ENCODE measurements at places on chromosomes 5 and 9.

GRCh38 chr9:92151691-92152393, 36.6 kb upstream of the SPTLC1 start:
- no peak for DNase-seq

GRCh38 chr9:14340994-14341393, 27.1 kb upstream of the NFIB start:
- no peak for DNase-seq

- no peak for DNase-seq
These were observed 489.9 kb downstream of the PSAT1 start for GRCh38 chr9:78786794-78787193.

DNA sequence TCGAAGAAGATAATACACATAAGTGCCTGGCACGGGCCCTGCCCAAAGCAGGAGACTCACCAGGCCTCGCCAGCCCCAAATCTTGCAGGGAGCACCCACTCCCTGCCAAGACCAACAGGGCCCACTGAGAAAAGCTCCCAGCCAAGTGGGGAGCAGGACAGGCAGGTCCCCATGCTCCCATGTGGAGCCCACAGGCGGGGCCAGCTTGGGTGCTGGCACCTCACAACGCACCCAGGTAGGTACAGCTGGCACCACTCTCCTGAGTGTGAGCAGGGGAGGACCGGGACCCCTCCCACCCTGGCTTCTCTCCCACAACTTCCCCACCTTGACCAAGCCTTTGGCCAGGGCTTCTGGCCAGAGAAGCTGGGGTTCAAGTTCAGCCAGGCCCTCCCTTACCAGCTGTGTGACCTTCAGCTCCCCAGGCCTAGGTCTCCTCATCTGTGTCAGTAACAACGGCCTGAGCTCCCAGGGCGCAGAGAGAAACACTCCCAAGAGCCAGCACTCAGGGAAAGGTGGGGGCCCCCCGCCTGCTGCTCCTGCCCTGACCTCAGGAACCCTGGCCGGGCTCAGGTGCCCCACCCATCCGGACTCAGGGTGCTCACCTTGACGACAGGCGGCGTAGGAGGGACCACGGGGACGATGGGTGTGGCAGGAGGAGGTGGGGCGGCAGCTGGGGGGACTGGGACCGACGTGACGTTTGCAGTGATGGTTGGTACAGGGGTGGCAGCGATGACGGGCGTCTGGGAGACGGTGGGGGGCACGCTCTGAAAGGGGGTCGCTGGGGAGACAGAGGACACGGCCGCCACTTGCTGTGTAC, 17.8 kb downstream of the BRD3 start:
- no peak for DNase-seq

- no peak for DNase-seq
These were observed 147.2 kb upstream of the LHFPL2 start for GRCh38 chr5:78795757-78796156.

DNA sequence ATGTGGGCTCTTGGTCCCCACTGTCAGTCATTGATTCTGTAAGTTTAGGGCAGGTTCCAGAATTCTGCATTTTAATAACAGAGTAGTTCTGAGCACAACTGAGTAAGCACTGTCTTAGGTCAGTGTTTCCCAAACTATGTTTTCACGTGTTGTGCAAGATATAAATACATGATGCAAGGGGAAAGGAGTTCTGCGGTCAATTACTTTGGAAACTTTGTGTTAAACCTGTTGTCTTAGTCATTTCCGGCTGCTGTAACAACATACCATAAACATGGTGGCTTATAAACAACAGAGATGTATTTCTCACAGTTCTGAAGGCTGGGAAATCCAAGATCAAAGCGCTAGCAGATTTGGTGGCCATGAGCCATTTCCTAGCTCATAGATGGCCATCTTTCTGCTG, 69.8 kb downstream of the EQTN start:
- peak; percentile 6 for DNase-seq

- no peak for DNase-seq
These were observed 319.6 kb upstream of the CLINT1 start for GRCh38 chr5:158178535-158178934.

GRCh38 chr5:139186261-139186660, 11.9 kb downstream of the SIL1 start:
- no peak for DNase-seq

GRCh38 chr9:70987986-70988385, 133.4 kb downstream of the TRPM3 start:
- no peak for DNase-seq

DNA sequence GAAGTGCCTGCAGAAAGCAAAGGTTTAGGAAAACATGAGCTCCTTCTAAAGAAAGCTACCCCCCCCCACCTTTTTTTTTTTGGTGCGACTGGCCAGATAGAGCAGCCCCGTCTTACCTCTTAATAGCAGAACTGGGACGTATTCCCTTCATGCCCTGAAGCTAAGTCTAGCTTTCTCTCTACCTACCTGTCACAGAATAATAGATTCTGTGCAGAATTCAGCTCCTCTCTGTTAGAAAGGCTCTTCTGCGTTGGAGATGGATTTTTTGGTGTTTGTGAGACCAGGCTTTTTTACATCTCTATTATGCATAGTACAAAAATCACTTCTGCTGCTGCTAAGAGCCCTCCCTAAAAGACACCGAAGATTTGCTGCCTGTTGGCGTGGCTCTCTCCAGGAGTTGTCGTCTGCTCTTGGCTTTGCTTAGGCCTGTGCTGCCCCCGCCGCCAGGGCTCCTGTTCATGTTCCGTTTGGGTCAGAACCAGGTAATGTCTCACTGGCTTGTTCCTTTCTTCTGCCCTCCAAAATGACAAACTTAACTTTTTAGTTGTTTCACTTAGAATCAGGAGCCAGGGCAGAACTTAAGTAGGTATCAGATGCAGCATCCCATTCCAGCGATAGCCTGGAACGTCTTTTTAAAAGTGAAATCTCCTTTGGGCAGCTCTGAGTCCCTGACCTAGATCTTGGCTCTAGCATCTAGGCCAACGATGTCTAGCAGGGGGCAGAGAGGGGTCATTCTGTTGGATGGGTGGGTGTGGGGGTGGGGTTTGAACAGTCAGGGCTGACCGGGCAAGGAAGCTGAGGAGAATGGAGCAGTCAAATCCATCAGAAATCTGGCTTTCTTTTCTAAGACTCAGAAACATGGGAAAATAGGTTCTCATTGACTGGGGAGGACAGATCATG, 2.5 kb downstream of the TRIO start:
- DNase-seq, result no peak

DNA sequence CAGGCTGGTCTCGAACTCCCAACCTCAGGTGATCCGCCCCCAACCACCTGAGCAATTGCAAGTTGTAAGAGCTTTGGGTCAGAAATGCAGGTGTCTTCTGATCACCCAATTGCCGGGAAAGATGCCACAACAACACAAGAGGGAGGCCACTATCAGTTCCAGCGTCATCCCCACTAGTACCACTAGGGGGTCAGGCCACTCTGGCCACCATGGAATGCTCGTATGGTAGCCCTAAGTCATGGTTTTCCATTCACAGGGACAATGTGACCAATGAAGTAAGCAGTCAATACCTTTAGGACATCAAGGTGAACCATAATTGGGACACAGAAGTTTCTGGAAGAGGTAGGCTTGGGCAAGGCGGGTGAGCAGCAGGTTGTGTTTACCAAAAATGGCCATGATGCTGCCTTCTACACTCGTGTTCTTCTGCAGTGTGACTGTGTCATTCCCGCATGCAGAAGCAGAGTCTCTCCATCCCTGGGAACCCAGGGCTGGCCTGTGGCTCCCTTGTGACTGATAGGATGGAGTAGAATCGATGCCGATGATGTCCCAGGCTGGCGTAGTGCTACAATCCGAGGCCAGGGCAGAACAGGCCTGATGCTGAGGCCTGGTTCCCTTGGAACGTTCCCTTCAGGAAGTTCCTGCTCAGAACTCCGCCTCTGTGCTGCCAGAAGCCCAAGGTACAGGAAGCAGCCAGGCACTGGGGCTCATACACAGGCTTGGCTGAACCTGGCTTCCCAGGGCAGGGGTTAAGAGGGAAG, 42.2 kb upstream of the ANKRD33B start:
- no peak for DNase-seq

DNA sequence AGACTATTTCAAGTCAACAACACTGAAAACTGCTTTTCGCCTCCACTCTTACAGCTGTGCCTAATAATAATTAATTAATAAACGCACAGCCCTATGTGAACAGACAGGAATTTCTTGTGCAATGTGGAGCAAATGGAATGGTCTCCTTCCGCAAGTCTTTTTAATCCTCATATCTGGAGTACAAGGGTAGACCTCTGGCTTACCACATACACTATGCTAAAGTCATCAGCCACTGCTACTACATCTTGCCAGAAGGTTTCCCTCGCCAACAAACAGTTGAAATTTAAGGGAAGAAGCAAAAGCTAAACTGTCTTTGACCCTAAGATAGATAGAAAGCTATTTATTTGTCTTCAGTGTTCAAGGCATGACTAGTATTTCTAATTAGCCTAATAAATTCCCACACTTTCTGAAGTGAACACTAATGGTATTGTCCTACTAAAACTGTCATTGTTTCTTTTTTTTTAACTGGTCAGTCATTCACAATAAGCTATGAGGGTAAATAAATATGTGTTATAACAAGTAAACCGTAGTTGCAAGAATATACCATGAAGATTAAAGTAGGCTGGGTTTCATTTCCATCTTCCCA, 63.9 kb downstream of the GOLPH3 start:
- DNase-seq, result no peak

- DNase-seq, result no peak
These were observed 131.4 kb downstream of the CCDC192 start for GRCh38 chr5:127834554-127834953.

GRCh38 chr5:124961521-124961920, 215.1 kb upstream of the ZNF608 start:
- DNase-seq, result no peak

DNA sequence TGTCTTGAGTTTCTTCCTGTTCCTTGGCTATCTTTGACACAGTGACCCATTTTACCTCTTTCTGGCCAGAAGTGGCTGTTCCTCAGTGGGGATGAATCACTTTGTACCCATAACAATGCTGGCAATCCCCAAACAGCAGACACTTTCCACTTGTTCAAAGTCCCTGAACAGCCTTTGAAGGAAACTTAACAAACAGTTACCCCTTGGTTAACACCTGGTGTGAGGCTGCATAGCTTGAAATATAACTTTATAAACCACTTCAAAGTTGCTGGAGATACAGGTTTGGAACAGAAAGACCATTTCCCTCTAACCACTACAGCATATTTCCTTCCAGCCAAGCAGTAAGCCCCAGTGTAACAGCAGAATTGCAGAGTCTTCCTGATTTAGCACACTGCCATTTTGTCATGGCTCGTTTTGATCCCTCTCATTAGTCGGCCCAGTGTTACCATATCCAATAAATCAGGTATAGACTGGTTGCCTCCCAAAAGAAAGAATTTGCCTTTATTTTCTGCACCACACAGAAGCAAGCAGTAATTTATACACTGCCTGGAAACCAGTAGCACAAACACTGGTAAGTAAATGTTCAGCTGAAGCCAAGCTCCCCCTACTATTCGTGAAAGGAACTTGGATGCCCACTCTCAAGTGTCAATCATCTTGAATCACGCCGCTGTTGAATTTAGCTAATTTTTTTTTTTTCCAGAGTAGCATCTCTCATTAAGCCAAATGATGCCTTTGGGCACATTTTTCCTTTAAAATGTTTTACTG, 225.9 kb downstream of the PIK3R1 start:
- no peak for DNase-seq

GRCh38 chr5:10704949-10705621, 55.9 kb downstream of the DAP start:
- no peak for DNase-seq

DNA sequence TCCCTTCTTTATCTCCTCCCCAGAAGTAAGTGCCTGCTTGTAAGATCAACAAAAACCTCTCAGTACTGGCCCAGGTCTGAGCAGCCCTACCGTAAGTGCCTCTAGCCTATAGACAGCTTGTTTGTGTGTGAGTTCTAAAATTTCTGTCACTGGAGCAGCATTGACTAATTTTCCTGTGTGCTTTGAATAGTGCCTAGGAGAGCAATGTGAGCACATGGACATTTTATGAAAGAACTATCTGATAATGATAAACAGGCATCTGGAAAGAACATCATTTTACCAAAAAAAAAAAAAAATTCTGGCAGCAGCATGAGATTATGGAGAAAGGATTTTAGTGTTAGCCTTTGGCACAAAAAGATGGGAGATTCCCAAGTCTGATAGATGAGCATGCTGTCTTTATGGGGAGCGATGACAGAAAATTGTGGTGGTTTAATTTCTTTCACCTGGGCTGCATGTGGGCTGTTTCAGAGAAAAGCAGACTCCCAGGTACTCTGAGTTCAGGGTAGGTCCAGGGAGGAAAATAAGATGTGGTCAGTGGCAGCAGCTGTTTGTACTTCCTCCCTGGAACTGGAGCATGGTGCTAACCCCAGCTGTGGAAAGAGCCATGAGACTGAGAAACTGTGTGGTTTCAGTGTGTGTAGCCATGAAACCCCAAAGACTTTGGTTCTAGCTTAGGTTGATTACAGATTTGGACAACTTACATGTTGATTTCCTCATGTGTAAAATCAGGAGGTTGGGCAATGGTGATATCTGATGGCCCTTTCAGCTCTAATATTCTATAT, 419.9 kb downstream of the NTRK2 start:
- no peak for DNase-seq

GRCh38 chr5:167814040-167814439, 477.4 kb upstream of the WWC1 start:
- no peak for DNase-seq

DNA sequence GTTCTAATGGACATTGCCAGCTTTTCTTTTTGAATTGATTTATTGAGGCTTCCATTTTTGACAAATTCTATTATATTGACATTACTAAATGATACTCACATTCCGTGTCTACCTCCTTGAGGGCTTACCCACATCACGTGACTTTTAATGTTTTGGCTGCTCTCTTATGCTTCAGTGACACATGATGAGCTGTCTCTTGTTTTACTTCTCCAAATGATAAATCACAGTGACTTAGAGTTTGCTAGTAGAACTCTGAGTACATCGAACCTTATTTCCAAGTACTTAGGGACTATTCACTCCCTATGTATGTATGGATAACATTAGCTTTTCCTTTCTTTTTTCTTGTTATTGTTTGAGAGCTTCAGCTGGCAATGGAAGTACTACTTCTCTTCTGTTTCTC, 169.8 kb upstream of the KCNN2 start:
- no peak for DNase-seq

GRCh38 chr5:117302949-117303348, 728.3 kb upstream of the SEMA6A start:
- no peak for DNase-seq

DNA sequence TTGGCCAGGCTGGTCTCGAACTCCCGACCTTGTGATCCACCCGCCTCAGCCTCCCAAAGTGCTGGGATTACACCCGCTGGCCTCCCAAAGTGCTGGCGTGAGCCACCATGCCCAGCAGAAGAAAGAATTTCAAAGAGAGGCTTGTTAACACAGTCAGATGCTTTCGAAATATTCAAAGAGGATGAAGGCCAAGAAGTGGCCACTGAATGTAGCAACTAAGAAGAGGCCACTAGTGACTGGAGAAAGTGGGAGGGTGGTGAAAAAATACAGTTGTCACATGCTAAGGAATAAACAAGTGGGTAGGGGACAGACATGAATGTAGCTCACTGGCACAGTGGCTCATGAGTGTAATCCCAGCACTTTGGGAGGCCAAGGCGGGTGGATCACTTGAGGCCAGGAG, 13.0 kb upstream of the TPM2 start:
- DNase-seq, result no peak

- DNase-seq, result no peak
These were observed 3.0 kb upstream of the TUBB4B start for GRCh38 chr9:137237759-137238726.
